ENCODE measurements at places on chromosomes 7 and 10.

DNA sequence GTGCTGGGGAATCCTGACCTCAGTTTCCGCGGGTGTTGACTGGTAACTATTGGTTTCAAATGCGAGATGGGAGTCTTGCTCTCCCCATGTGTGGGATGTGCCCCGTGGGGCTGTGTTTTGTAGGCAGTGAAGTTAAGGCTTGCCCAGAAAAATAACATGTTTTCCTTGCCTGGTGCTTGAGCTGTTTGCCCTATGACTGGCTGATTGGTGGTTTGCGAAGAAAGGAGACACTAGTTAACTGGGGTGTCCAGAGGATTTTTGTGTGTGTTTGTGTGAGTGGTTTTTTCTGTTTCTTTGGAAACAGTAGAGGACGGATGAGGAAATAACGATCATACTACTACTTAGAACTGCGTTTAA lies 61.9 kb downstream of the CREB5 start:
- peak; percentile 57 for DNase-seq

- no peak for DNase-seq
Observed at GRCh38 chr7:44976746-44977196, 2.0 kb downstream of the MYO1G start.

DNA sequence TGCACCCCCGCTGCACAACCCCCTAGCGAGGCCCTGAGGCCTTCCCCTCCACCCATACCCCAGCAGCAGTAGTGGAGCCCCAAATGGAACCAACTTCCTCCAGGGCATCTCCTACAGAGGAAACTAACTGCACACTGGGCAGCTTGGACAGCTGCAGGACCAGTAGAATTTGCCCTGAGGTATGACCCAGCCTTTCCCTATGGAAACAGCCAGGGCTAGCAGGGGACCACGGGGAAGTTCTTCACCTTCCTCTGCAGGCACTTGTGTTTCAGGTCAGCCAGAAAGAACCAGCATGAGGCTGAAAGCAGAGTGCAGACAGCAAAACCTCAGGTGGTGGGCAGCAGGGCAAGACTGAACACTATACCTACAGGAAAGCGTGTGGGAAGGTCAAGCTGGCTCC lies 5.7 kb upstream of the EEPD1 start:
- DNase-seq, result no peak

DNA sequence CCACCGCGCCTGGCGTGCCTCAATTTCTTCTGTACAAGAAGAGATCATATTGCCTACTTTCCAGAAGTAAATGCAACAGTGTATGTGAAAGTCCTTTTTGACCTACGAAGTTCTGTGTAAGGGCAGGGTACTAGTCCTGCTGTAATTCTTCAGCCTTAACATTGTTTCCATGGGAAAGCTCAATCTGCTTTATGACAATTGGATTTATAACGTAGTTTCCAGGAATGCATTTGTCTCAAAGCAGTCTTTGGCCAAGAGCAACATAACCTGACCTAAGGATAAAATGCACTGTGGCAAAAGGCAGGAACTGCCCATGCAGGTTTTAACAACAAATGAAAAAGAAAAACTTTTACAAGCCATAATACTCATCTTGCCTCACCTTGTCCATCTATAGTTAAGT lies 108.1 kb upstream of the PODXL start:
- DNase-seq, result no peak

DNA sequence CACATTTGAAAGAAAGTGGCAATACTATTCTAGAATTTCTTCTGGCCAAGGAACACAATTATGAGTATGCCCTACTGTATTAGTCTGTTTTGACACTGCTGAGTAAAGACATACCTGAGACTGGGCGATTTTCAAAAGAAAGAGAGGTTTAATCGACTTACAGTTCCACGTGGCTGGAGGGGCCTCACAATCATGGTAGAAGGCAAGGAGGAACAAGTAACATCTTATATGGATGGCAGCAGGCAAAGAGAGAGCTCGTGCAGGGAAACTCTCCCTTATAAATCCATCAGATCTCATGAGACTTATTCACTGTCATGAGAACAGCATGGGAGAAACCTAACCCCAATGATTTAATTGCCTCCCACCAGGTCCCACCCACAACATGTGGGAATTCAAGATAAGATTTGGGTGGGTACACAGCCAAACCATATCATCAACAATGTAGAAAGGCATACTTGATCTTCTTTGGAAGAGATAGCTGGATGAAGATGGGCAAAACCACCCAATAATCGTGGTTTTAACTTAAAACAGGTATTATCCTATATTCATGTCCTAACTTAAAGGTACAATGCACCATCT lies 113.9 kb downstream of the ETV1 start:
- DNase-seq, result no peak

- no peak for DNase-seq
Observed at GRCh38 chr7:48140001-48140681, 31.1 kb upstream of the ABCA13 start.

DNA sequence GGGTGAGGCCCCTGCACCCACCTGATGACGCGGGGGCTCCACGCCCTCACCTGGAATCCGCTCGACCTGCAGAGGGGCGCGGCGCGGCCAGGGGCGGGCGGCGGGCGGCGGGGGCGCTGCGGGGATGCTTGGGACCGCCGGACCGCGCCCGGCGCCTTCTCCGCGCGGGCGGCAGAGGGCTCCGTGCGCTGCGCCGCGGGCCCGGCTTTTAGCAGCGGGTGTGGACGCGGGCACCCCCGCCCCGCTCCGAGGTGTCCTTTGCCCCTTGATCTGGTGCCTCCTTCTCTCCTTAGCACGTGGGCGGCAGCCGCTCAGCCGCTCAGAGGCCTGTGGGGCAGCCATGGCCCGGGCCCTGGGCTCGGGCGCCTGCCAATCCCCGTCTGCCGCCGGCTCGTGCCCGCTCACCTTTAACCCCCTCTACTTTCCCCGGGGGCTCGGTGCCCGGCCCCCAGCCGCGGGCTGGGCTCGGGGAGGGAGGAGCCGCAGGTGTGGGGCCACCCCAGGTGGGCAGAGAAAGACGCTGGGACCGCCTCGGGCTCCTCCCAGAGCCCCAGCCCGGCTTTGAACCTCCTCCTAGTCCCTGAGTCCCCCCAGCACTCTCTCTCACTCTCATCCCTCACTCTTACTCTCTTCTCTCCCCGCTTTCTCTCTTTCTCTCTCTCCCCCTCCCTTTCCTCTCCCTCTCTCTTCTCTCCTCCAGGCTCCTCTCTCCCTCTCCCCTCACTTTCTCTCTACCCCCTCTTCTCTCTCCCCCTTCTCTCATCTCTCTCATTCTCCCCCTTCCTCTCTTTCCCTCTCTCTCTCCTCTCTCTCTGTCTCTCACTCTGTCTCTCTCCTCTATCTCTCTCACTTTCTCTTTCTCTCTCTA lies 19.7 kb upstream of the VPS37D start:
- no peak for DNase-seq

DNA sequence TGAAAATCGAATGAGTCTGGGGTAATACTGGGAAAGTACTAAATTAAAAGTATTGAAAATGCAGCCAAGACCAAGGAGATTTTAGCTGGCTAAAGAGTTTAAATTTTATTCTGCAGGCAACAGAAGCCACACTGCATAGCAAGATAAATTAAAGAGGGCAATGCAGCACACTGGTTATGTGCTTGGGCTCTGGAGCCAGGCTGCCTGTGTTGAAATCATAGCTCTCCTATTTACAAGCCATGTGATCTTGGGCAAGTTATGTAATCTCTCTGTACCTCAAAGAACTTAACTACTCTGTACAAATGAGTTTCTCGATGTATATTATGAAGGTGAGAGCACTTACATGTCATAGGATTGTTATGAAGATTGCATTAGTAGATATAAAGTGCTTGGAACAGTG lies 9.9 kb downstream of the SLC25A13 start:
- no peak for DNase-seq

- no peak for DNase-seq
Observed at GRCh38 chr10:104309980-104310978, 28.0 kb downstream of the ITPRIP start.

DNA sequence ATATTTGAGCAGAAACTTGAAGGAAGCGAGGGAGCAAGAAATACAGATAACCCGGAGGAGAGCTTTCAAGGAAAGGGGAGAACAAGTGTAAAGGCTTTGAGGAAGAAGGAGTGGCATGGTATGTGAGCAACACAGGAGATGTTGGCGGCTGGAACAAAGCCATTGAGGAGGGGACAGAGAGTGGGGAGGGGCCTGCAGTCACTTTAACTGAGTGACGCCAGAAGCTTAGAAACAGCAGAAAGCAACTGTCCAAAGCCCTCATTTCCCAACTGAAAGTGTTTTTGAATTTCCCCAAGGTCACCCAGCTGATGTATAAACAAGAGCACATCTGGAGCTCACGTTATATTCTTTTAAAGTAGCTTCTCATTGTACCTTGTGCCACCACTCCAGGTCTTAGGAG lies 19.1 kb downstream of the AUTS2 start:
- no peak for DNase-seq

- DNase-seq, result no peak
Observed at GRCh38 chr7:24472093-24472492, 101.2 kb upstream of the PALS2 start.

GRCh38 chr7:108073305-108074070 lies 56.7 kb downstream of the LAMB4 start:
- no peak for DNase-seq

DNA sequence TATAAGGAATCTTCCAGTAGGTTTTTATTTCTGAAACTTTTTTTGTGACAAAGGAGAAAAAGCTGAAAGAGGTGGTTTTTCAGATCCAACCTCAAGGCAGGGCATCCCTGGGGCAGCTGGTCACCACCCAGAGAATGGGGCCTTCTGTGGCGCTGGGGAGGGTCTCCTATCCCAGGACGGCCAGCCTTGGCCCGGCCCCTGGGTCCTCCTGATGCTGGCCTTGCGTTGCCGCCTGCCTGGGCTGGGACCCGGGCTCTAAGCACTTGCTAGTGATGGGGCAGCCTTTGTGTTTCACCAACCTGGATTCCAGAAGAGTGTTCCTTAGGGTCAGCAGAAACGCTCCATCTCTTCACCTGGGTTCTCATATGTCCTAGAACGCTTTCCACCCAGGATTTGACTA lies 16.3 kb downstream of the SHH start:
- no peak for DNase-seq

DNA sequence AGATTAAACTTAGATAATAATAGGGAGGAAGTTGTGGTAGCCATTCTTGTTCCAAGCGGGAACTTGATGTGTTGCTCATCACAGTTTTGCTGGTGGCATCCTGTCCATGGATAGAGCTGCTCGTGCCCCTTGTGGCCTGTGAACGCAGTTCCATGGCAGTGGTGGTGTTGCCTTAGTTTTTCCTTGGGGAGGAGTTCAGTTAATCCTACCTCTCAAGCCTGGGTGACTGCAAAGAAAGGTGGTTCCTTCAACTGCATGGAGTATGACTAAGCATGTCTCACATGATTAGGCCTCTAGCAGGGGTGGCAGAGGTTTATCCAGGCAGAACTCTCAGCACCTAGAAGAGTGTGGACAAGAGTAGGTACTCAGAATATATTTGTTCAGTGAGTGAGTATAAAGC lies 99.7 kb downstream of the MAPK8 start:
- no peak for DNase-seq

DNA sequence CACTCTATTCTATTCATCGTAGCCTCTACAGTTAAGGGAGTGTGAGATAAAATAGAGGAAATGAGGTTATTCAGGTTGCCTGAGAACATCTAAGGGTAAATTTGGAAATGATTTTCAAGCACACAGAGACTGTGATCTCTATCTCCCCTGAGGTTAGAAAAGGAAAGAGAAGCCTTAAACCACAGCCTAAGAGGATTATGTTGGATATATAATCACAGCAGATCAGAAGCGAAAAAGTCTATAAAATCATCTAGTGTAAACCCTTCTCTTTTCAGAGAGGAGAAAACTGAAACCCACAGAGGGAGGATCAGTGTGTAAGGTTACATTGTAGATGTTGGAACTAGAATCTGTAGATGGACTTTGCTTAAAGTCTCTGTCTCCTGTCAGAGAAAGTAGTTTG lies 90.6 kb upstream of the SEMA3E start:
- no peak for DNase-seq

GRCh38 chr10:72016608-72017300 lies 52.6 kb downstream of the CHST3 start:
- DNase-seq, result no peak

- DNase-seq, result no peak
Observed at GRCh38 chr10:118332236-118332635, 9.9 kb downstream of the FAM204A start.

GRCh38 chr7:37831244-37831643 lies 17.2 kb upstream of the NME8 start:
- DNase-seq, result no peak

All from uterus (tissue), 4 donors.